Adrenal gland (tissue), 19 donors: ENCODE measurements at places on chromosomes 13 and 19.

DNA sequence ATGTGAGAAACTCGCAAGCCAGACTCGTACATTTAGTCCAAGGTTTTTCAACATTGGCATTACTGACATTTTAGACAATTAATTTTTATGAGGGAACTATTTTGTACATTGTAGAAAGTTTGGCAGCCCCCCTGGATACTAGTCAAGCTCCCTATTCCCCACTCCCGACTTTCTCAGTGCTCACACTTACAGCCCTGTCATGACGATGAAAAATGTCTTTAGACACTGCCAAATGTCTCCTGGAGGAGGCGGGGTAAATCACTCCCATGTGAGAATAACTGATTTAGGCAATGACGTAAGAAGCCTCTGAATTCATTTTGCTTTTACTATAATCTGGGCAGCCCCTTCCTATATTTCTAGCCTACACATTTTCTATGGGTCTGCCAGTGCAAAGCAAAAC is 535.8 kb upstream of the KLHL1 start:
- no peak for DNase-seq

- DNase-seq: no peak
Observed at GRCh38 chr19:49462492-49462891, 9.5 kb downstream of the ALDH16A1 start.

- DNase-seq: no peak
Observed at GRCh38 chr13:69094485-69094884, 1013.1 kb upstream of the ATXN8OS start.

DNA sequence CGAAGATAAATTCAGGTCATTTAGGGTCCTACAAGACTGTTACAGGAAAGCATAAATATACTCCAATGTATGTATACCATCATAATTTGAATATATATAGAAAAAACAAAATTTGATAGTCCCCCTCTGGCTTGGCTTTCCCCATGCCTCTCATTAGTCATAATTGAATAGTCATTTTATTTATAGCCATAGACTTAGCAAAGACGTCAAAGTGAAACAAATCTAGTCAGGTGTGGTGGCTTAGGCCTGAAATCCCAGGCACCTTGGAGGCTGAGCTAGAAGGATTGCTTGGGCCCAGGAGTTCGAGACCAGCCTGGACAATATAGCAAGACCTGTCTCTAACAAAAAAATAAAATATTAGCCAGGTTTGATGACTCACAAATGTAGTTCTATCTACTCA is 141.1 kb downstream of the TNFRSF19 start:
- DNase-seq: no peak

- DNase-seq: no peak
Observed at GRCh38 chr19:1774989-1775772, 21.9 kb downstream of the ONECUT3 start.

DNA sequence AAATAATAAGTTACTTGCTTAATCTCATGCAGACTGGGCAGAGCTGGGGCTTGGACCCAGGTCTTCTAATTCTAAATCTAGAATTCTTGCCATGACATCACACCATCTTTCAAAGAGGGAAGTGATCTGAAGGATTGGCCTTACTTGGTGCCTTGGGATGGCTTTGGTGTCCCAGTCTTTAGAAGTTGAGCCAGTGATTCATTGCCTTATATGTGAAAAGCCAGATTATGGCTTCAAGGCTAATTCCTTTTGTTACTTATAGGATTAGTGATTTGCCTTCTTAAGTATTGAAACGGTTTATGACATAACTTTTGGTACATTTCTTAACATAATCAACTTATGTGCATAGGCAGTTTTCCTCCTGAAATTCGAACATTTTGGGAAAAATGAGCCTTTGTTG is 14.9 kb downstream of the COG3 start:
- no peak for DNase-seq
